WTC11 (cell line): ENCODE measurements at places on chromosomes 3 and 15.

- peak; percentile 20 for DNase-seq
Observed at GRCh38 chr3:186772281-186772694, 11.1 kb upstream of the EIF4A2 start.

DNA sequence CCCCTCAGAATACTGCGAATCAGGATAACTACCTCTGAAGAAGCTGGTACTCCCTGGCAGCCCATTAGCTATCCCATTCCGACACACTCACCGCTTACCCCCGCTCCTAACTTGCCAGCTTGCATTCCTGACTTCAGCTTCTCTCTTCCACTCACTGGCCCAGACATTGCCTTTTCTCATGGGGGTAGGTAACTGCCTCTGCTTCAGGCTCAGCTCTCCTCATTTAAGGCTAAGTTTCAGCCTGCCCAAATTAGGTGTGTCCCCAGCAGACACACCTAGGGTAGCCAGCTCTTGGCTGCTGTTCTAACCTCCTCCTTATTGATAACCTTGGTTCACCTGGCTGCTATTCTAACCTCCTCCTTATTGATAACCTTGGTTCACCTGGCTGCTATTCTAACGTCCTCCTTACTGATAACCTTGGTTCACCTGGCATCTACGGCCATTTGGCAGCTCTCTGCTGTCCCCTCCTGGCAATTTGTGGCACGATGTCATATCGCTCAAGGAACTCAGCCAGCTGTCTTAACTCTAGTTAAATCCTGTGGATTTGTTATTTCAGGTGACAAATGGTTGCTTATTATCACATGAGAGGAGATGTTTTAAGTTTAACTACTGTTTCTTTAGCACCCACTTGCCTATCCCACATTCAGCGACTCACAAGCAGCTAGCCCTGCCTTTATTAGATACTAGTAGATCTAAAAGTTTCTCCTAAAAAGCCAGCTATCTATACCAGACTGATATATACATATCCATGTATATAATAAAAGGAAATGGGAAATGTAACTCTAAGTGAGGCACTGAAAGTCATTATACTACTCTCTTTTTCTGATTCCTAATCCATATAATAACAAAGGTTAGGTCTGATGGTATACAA, 106.5 kb upstream of the ACP3 start:
- DNase-seq = peak; percentile 77

GRCh38 chr3:62667714-62668113, 207.5 kb downstream of the CADPS start:
- peak; percentile 49 for DNase-seq

DNA sequence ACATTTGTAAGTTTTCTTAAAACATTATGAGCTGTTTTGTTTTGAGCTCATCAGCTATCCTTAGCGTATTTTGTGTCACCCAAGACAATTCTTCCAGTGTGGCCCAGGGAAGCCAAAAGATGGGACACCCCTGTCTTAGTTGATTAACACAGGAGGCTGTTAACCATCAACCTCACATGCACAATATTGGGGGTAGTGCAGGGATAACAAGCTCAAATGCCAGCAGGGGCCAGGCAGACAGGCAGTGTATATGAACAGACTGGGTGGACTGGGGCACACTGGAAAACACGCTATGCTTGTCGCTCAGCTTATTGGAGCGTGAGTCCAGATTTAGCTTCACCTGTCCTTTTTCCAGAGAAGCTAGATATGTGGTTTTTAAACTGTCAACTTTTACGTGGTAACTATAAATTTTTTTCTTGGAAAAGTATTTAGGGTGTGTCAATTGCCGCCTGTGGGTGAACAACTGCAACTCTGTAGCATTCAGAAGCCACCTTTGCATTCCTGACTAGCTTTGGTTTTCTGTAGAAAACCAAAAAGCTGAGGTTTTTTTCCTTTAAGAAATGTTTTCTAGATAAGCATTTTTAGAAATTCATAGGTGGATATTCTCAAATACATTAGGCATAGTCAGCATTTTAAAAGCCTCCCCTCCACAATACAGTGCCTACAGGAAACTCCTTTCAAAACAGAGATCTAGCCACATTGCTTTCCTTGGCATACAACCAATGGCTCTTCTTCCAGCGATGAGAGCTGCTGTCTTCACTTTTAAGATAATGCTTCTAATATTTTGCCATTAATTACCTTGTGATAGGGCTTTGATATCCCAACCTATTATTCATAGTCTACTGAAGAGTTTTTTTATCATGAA, 14.6 kb downstream of the PSMD6 start:
- no peak for DNase-seq

- DNase-seq = no peak
Observed at GRCh38 chr3:138327831-138328230, 1.8 kb downstream of the NME9 start.

DNA sequence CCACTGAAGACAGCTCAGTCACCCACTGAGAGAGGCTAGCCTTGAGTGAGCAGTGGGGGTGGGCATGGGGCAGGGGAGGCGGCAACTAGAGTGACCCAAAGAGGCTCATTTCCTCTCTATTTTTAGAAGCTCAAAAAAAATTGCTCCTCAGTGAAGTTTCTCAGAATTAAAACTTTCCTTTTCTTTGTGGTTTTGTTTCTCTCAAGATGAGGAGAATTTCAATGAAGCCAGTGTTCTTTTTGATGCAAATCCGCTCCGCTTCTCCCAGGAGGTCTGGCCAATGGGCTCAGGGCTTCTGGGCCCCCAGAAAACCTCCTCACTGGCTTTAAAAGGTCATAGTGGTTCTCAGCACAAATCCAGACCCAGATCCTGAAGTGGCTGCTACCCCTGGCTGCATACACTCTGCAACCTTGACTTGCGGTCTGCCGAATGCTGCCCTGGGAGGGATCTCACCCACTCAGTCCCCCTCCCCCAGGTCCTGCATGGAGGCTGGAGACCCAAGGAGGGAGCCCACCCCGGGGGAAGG, at the start of gene ACSBG1:
ACSBG1 (minus strand) TSS at position 51 of the 526 bp plus-strand sequence. CDS start 64 bp downstream, outside the sequence.
- peak; percentile 28 for DNase-seq

DNA sequence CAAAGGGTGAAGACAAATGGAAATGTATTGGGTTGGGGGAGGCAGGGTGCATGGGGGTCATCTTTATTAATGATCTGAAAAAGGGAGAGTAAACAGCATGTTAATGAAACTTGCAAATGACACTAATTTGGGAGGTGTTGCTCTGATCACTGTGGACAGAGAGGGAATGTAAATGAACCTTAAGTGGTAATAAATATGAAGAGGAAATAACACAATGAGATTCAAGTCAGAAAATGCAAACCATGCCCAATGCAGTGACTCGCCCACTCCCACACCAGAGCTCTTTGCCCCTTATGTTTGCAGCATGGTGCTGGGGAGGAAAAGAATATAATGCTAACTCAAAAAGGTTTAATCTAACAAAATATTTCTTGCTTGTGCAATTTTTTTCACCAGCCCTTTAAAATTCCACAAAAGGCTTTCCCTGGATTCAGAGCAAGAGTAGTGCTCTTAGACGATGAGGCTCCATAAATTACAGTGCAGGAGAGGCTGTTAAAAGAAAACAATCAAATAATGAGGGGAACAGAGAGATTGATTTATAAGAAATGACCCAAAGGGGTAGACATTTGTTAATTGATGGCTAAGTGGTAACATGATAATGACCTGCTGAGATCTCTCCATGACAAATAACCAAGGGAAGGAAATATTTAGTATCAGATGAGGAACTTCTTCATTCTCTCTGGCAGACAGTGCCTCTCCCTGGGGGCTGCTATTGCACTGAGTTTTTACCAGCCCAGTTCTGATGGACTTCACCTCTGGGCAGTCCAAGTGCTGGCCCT, 210.0 kb upstream of the PPP2R3A start:
- no peak for DNase-seq

DNA sequence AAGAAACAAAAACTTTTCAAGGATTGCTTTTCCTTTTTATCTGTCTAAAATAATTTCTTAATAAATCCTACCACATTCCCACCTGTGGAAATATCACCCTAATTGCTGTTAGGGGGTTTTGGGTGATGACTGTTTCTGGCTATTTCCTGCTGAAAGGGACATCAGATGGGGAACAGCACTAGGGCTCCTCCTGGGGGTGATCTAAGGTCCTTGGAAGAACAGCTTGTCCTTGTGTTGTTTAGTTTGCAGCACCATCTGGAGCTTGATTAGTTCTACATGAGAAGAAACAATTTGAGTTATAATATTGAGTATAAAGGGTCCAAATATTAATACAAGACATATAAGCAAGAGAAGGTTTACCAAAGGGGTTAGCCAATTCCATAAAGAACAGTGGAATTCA, 18.7 kb downstream of the OR5H15 start:
- DNase-seq = peak; percentile 16

DNA sequence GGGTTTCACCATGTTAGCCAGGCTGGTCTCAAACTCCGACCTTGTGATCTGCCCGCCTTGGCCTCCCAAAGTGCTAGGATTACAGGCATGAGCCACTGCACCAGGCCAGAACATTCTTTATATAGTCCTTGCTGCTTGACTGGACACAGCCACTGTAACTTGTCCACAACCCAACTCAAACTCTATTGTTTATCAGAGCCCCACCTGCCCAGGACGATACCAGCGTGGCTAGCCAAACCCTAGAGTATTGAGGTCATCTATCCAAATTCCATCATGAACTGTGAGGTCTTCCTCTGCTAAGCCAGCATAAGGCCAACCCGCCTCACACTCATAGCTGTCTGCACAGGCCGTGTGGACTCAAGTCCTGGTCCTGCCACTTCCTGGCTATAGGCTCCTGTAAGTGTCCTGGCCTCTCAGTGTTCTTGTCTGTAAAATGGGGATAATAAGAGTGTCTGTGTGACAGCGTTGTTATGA, 63.9 kb downstream of the DAPK2 start:
- no peak for DNase-seq

DNA sequence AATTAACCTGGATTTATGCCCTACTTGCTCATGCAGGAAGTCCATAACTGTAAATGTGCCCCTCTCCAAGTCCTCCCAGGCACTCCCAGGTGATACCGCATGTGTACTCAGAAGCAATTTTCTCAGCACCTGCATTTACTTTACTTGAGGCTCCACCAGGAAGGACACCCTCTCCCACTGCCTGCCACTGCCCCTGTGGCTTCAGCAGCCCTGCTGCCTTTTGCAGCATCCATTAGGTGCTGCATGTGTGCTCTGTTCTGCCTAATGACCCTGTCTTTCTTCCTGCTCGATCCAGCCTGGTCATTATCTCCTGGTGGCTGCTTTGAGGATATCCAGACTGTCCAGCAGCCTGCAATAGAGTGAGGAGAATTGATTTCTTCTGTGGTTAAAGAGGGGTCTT, 107.6 kb upstream of the SEMA6D start:
- DNase-seq = no peak

- peak; percentile 66 for DNase-seq
Observed at GRCh38 chr3:52533623-52534280, at the start of gene NT5DC2. TSS of gene NT5DC2 (minus strand) at chr3:52533857. CDS start at chr3:52533737, 120 bp downstream.

DNA sequence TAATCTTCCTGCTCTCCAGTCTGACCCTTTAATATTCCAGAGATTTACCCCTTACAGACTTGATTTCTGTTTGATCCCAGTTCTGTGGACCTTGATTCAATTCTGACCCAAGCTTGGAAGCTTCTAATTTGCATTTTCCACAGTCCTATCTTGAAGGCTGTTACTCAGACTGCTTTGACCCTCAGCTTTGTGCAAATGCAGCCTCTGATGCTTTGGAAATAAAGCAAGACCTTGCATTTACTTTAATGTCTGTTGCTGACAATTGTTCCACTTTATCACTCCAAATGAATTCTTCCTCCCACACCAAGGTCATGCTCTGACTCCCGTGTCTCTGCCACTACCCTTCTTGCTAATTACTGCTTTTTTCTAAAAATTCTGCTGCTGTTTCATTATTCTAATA, 886.0 kb downstream of the TUSC7 start:
- DNase-seq = no peak

DNA sequence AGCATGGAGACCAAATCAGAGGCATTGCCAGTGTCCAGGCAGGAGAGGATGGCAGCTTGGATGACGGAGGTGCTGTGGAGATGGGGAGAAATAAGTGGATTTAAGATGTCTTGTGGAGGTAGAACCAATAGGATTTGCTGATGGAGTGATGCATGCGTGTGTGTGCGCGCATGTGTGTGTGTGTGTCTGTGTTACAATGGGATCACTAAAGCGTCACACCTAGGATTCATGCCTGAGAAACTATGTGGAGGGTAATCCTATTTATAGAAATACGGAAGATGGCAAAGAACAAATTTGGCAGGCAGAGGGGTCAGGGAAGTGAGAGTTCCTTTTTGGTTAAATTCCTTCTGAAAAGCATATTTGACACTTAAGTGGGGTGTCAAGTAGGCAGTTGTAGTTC, 64.8 kb upstream of the ARL8B start:
- DNase-seq = no peak

DNA sequence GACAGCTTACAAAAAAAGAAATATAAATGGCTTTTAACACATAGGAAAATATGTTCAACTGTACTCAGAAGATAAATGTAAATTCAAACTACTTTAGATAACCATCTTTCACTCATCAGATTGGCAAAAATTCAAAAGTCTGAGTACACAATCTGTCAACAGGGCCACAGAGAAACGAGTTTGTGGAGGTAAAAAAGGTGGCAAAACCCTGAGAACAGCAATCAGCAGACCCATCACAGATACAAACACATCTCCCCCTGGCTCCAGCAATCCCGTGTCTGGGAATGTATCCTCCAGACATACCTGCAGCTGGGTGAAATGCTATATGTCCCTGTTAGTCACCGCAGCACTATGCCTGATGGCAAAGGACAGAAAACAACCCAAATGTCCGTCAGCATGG, 149.5 kb downstream of the OSBPL10 start:
- no peak for DNase-seq

GRCh38 chr3:132285620-132285945, 31.6 kb upstream of the ACP3 start:
- no peak for DNase-seq

GRCh38 chr3:133606902-133607301, 33.4 kb downstream of the CDV3 start:
- DNase-seq = no peak

GRCh38 chr3:170083343-170083742, 45.5 kb downstream of the GPR160 start:
- no peak for DNase-seq

- DNase-seq = peak; percentile 78
Observed at GRCh38 chr15:33737687-33738601, 230.4 kb upstream of the CHRM5 start.

GRCh38 chr3:196793246-196793645, 53.6 kb downstream of the PAK2 start:
- DNase-seq = no peak

- DNase-seq = peak; percentile 66
Observed at GRCh38 chr3:51982352-51982837, 940 bp upstream of the ACY1 start.

- no peak for DNase-seq
Observed at GRCh38 chr3:51340013-51340829, 44.9 kb upstream of the MANF start.

DNA sequence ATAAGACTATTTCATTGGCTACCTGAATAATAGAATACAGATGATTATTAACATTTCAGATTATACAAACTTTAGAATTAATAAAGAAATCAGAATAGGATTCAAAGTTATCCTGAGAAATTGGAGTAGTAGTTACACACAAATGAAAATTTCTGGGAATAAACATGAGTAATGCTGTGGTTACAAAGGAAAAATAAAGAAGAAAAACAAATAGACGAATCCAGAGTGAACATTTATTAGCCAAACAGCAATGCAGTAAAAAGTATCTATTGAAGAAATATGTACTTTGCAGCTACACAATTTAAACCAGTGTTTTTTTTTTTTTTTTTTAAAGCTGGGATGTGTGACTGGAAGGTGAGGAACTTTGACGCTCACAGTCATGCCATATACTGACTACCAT, 1159.2 kb downstream of the TUSC7 start:
- no peak for DNase-seq
